Gastrocnemius medialis (tissue), 4 donors: ENCODE measurements at places on chromosomes 16 and 17. TPM values are rescaled to one million over a fixed set of nuclear protein-coding genes. Genes with fewer than 3 reads are reported as not detected.

The CD300E gene
- total RNA-seq = 0.91 TPM

The USH1G gene
- total RNA-seq = not detected

The CAVIN1 gene
- total RNA-seq = 121 TPM

The NLRC3 gene
- 0.24 TPM for total RNA-seq

The EVPLL gene
- not detected for total RNA-seq

The DBF4B gene
- total RNA-seq = 0.63 TPM

DNA sequence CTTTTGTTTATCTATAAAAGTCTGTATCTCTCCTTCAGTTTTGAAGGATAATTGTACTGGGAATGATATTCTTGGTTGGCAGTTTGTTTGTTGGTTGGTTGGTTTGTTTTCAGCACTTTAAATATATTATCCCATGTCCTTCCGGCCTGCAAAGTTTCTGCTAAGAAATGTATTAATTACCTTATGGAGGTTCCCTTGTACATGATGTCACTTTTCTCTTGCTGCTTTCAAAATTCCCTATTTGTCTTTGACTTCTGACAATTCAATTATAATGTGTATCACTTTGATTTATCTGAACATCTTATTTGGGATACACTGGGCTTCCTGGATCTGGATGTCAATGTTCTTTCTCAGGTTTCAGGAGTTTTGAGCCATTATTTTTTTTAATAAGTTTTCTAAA, 4.1 kb upstream of the KRT34 start:
- no peak overlapping the region for H3K4me3 ChIP-seq
- H3K27me3 ChIP-seq = no peaks in the 10 kb centered on the region
- no peak overlapping the region for H3K27ac ChIP-seq
- DNase-seq = no peak

GRCh38 chr16:49092704-49093103, 188.9 kb downstream of the CBLN1 start:
- no peak overlapping the region for H3K4me3 ChIP-seq
- no peaks in the 10 kb centered on the region for H3K27me3 ChIP-seq
- no peak for DNase-seq
- no peaks in the 10 kb centered on the region for H3K36me3 ChIP-seq

DNA sequence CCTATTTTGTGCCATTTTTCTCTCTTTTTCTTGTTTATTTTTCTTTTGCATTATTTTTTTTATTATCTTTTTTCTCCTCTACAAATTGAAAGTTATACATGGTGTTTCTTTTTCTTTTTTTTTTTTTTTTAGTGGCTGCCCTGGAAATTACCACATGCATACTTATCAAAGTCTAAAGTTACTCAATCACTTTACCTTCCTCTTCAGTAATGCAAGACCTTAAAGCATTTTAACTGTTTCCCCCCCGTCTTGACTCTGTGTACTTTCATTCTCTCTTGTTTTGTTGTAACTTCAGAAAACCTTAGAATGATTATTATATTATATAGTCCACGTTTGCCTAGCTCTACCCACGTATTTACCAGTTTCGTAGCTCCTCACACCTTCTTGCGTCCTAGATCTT, 33.3 kb upstream of the SMPD3 start:
- no peaks in the 10 kb centered on the region for H3K36me3 ChIP-seq
- H3K27me3 ChIP-seq = no peaks in the 10 kb centered on the region
- DNase-seq = no peak
- H3K4me1 ChIP-seq = no peaks in the 10 kb centered on the region
- no peak overlapping the region for H3K4me3 ChIP-seq

GRCh38 chr16:88540346-88540977, 29.7 kb upstream of the ZC3H18 start:
- no peak overlapping the region for H3K27ac ChIP-seq
- H3K36me3 ChIP-seq = no peaks in the 10 kb centered on the region
- H3K4me1 ChIP-seq = peaks cover 4% of the 10 kb centered on the region

GRCh38 chr17:34843682-34844081, 117.6 kb downstream of the CCT6B start:
- H3K4me1 ChIP-seq = no peaks in the 10 kb centered on the region
- H3K36me3 ChIP-seq = no peaks in the 10 kb centered on the region
- no peak overlapping the region for H3K4me3 ChIP-seq

DNA sequence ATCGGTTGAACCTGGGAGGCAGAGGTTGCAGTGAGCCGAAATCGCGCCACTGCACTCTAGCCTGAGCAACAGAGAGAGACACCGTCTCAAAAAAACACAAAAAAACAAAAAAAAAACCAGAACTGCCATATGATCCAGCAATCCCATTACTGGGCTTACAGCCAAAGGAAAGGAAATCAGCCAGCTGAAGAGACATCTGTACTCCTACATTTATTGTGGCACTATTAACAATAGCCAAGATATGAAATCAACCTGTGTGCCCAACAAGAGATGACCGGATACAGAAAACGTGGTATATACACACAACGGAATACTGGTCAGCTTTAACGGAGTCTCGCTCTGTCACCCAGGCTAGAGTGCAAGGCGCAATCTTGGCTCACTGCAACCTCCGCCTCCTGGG, 14.6 kb downstream of the FANCA start:
- no peak overlapping the region for H3K27ac ChIP-seq
- no peak overlapping the region for H3K4me3 ChIP-seq
- no peaks in the 10 kb centered on the region for H3K27me3 ChIP-seq
- no peaks in the 10 kb centered on the region for H3K4me1 ChIP-seq
- DNase-seq = no peak
- no peaks in the 10 kb centered on the region for H3K36me3 ChIP-seq

DNA sequence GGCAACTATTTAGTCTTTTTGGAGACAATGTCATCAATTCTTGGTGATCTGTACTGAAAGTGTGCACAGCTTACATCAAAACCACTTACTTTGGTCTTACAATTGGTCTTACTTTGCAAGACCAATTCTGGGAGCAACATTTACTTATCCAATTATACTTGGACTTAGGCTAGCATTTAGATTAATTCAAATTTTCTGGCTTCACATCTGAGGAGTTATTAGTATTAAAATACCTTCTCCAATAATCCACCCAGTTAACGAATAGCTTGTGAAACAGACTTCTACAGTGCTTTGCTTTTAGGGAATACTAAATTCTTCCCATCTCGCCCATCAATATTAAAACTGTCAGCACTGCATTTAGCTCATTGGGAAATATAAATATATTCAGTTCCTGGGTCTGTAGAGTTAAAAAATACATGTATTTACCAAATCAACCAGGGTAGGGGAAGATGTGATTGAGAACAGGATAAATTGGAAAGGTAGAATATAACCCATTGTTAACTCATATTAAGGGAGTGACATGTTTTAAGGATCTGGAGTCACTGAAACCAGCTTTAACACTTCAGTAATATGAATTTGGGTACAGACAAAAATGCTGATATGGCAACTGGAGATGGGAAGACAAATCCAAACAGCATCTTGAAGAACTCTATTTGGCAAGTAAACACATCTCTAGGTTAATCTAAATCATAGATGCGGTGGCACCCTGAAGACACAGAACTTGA, 9.2 kb upstream of the VEZF1 start:
- no peaks in the 10 kb centered on the region for H3K27me3 ChIP-seq
- H3K36me3 ChIP-seq = peaks cover 23% of the 10 kb centered on the region
- H3K4me3 ChIP-seq = no peak overlapping the region
- no peak for DNase-seq
- H3K4me1 ChIP-seq = peaks cover 60% of the 10 kb centered on the region
- peak overlapping the region; percentile 97 for H3K27ac ChIP-seq

DNA sequence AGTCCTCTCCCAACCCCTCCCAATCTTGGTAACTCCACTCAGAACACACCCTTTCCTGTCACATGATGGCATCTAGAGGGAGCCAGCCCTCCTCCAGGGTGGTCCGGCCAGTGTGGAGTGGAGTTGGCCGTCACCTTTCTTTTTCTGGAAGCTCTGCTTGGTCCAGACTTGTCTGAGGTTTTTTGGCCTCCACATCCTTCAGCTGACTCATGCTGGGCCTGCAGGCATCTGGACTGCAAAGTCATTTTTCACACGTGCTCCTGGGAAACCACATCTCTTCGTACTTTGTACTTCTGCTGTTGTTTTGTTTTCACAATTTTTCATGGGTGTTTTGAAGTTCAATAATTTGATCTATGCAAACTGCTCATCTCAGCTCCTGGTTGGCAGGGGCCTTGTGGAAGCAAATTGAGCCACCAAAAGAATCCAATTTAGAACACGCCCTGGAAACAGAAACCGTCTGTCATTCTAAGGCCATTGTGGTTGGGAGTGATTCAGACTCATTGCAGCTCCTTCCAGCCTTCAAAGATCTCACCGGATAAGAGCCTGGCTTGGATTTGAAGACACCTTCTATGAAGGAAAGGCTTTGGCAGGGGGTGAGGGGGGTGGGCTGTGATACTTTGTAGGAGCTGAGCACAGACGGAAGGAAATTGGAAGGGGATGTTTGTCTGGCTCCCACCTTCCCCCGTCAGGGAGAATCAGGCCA, 42.4 kb upstream of the NF1 start:
- no peaks in the 10 kb centered on the region for H3K36me3 ChIP-seq
- H3K27ac ChIP-seq = no peak overlapping the region
- no peaks in the 10 kb centered on the region for H3K27me3 ChIP-seq

DNA sequence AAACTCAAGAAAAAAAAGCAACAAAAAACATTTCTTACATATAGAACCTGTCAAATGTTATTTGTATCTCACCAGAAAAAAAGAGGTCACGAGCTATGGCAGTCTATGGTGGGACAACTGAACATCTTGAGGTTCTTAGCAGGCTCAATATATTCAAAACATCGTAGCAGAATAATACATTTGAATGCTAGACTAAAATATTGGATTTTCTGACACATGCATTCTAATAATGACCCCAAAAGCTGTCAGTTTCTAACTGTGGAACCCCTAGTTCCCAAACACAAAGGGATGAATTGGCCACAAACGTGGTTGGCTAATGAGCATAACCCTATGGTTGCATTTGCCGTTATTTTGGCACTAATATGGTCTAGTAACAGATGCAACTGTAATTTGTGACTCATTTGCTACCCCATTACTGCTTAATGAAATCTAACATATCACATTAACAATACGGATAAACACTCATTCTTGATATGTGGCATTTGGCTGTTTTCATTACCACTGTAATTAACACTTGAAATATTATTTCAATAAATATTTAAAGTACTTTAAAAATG, 81.2 kb downstream of the TOX3 start:
- no peak overlapping the region for H3K4me3 ChIP-seq
- H3K36me3 ChIP-seq = no peaks in the 10 kb centered on the region
- DNase-seq = no peak
- H3K27me3 ChIP-seq = no peaks in the 10 kb centered on the region

DNA sequence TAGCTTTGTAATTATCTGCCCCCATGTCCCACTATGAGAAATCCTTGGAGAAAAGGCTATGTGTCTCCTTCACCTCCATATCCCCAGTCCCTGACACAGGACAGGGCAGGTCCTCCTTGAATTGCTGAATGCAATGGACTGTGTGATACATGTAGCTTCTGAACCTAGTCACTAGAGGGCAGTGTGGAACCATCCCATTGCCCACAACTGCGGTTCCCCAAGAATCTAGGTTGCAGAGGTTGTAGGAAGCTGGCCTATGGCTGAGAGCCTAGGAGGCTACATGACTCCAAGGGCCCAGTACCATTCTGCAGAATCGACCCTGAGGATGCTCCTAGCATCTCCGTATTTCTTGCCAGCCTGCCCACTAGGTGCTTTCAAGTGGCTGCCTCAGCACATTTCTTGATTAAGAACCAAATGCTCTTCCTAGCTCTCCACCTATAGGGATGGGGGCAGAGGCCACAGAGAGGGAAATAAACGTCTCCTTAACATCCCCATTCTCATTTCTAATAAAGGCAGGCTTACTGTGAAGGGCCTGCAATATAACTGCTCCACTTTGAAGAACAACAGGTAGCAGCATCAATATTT, 394.0 kb downstream of the CA10 start:
- no peaks in the 10 kb centered on the region for H3K4me1 ChIP-seq
- H3K27ac ChIP-seq = no peak overlapping the region
- H3K27me3 ChIP-seq = no peaks in the 10 kb centered on the region
- no peaks in the 10 kb centered on the region for H3K36me3 ChIP-seq
- no peak for DNase-seq

DNA sequence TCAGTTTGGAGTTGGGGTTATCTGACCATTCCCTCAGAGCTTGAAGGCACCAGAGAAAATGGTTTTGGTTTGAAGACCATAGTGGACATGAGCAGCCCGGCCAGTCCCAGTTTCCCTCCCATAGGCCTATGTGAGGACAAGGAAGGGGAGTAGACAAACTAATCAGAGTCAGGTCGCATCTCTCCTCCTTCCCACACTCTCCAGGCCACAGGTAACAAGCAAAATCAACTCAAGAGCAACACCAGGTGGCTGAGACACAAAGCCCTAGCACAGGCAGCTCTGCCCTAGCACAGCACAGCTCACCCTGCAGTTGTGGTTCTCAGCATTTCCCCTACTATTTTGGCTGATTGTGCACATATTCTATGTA, 7.2 kb downstream of the SUPT4H1 start:
- DNase-seq = no peak
- H3K4me1 ChIP-seq = no peaks in the 10 kb centered on the region

GRCh38 chr17:59465949-59466307, 99.5 kb upstream of the DHX40 start:
- H3K4me1 ChIP-seq = no peaks in the 10 kb centered on the region
- no peak overlapping the region for H3K4me3 ChIP-seq
- H3K36me3 ChIP-seq = no peaks in the 10 kb centered on the region
- no peak overlapping the region for H3K27ac ChIP-seq

DNA sequence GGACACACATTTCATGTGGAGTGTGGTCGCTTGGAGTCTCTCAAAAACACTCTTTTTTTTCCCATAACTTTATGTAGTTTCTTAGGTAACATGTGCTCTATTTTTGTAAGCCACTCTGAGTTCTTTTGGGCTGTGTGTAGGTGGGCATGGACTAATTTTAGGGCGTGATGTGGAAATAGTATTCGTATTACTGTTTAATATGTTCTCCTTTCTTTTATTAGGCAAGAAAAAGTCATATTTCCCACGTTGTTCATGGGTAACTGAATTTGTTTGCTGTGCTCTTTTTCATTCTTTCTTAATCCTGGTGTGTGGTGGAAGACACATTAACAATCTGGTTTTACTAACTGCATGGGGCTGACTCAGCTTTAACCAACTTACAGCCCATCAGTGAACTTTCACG, 27.4 kb downstream of the NDEL1 start:
- no peaks in the 10 kb centered on the region for H3K27me3 ChIP-seq
- no peak for DNase-seq
- no peak overlapping the region for H3K27ac ChIP-seq
- peaks cover 18% of the 10 kb centered on the region for H3K4me1 ChIP-seq
- H3K4me3 ChIP-seq = no peak overlapping the region

DNA sequence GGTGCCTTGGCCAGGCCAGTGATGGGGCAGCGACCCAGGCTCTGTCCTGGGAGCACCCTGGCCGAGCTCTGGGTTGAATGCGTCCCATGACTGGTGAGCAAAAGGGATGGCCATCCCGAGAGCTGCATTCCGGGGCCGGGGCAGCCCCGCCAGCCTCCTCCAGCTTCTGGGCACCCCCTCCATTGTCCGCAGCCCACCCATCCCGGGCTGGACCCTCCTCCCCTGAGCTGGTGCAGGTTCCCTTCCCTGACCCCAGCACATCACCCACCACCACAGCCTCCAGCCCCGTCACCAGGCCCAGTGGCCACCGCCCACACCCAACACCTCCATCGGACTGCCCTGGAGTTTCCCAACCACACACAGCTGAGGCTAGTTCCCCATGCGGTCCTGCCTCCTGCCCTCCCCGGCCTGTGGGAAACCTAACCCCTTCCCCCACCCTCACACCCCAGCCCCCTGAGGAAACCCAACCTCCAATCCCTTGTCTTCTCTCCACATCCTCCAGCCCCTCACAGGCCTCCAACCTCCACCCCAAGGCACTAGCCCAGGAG, 16.2 kb upstream of the PVALEF start:
- H3K4me3 ChIP-seq = no peak overlapping the region
- no peaks in the 10 kb centered on the region for H3K36me3 ChIP-seq
- no peak for DNase-seq
- no peak overlapping the region for H3K27ac ChIP-seq
- no peaks in the 10 kb centered on the region for H3K4me1 ChIP-seq
